ENCODE measurements at places on chromosomes 1 and 21.

DNA sequence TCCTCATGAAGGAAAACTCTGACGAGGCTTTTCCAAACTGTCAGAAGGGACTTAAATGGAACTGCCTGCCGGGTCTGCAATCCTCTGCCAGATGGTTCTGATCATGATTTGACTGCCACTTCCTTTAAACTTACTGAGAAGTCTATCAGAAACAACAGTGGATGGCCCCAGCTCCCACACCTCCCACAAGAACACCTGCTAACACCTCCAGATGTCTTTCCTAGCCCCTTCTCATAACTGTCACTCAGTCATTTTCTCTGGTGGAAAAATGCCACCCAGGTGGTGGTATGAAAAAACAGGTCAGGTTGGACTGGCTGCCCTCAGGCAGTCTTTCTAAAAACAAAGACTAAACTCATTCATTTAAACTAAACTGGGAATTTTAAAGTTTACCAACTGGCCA, 66.7 kb upstream of the ABCD3 start:
- no peak for DNase-seq

- peak; percentile 80 for DNase-seq
Observed at GRCh38 chr21:16195538-16195910, 465.7 kb downstream of the USP25 start.

GRCh38 chr1:44289530-44289929, 65.5 kb downstream of the ERI3 start:
- no peak for DNase-seq

GRCh38 chr1:7591565-7591964, 179.5 kb upstream of the VAMP3 start:
- no peak for DNase-seq

DNA sequence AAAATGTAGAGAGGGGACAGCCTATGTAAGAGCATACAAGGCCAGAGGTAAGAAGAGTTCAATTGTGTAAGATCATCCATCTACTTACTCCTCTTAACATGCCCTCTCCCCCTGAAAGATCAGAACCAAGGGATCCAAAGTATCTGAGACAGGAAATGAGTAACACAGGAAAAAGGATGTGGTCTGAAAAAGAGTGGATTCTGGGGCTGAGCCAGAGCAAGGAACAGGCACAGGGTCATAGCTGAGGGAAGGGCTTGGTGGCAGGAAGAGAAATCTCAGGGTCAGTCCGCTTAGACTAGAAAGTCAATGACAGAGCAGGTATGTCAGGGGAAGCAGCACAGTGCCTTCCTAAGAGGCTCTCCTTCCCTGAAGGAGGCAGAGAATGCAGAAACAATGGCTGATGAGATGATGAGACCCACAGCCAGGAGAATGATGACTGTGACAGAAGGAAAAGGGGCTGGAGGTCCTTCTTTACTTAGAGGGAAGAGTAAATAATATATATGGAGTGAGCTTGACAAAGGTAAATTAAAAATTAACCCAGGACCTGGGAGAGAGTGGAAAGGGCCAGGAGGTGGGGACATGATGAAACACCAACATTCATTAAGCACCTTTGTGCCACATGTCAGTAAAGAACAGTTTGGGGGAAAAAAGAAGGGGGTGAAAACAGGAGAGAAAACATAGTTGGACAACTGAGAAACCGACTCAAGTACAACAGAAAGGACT, 26.2 kb upstream of the A3GALT2 start:
- no peak for DNase-seq

DNA sequence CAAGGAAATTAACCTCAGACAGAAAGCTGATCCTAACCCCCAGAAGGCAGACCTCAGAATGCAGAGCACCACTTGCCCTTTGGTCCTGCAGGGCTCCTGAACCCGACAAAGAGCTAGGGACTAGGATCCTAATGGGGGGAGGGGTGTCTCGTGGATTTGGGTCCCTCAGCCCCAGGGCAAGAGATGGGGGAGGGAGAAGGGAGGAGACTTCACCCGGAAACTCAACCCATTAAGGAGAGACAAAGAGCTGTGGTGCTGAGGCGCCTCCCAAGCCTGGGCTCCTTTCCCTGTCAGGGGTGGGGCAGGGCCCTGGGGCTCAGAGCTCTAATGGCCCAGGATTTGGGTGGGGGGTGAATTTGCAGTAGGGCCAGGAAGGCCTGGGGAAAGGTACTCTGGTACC, 2.9 kb downstream of the NECTIN4 start:
- DNase-seq, result no peak

- DNase-seq, result no peak
Observed at GRCh38 chr1:55287723-55288122, 72.6 kb upstream of the USP24 start.

DNA sequence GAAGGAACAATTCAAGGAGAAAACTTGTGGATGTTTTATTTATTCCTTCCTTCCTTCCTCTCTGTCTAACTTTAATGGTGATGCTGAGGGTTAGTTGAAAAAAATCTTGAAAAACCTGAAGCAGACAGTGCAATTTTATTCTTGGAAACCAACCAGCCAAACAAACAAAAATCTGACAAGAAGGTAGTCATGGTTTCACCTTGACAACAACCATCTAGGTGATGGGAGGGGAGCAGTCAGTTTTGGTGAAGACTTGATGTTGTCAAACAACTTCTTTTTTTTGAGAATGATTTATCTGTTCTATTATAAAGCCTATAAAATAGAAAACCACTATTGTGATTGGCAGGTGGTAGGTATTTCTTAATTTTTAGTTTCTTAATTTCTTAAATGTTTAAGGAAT, 92.4 kb upstream of the GPR88 start:
- no peak for DNase-seq

DNA sequence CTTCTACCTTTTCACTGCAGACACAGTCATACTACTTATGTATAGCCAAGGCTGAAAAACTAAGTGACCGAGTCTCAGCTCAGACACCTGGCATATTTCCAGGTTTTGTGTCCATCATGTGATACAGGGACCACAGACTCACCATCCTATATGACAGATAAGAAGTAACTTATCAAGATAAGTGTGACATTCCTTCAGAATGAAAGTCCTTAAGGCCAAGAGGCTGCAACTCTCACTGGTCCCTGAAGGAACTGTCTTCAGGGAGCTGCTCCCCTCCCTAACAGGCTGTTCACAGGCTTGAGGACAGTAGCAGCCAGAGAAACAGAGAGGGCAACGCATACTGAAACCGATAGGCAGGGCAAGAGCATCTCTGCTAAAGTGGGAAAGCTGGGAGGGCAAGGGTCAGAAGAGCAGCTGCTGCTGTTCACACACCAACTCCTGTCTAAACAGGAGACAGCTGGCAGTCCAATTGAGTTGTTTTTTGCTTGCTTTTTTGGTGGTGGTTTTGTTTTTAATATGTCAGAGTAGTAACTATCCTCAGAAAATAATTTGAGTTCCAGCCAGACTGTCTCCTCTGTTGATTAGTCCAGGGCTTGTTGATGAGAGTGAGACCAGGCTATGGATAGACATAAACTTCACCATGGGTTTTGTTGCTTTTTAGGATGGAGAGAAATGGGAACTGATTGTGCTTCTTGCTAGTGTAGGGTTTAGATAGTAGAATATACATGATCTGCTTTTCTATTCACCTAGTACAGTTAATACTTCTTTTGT, 67.7 kb downstream of the MACF1 start:
- peak; percentile 62 for DNase-seq

- DNase-seq, result no peak
Observed at GRCh38 chr1:170568197-170568596, 36.2 kb downstream of the GORAB start.

DNA sequence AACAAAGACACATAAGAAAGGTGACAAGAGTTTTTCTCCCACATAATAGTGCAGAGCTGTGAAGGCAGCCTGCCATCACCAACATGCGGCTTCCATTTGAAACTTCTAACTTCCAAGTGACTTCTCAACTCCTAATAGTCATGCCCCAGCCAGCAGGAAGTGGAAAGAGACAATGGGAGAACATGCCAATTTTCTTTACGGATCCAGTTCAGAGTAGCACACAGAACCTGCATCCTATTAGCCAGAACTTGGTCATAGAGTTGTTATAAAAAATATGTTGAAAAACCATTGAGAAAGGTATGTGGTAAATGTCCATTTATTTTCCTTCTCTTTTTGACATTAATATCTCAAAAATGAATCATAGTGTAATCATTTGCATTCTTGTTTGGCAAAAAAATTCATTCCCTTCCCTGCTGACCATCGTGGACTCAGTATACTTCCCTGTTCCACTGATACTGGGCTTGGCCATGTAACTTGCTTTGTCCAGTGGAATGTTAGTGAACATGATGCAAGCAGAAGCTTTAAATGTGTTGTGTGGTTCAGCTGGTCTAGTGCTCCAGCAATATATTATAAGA, 197.4 kb downstream of the SEC16B start:
- no peak for DNase-seq

DNA sequence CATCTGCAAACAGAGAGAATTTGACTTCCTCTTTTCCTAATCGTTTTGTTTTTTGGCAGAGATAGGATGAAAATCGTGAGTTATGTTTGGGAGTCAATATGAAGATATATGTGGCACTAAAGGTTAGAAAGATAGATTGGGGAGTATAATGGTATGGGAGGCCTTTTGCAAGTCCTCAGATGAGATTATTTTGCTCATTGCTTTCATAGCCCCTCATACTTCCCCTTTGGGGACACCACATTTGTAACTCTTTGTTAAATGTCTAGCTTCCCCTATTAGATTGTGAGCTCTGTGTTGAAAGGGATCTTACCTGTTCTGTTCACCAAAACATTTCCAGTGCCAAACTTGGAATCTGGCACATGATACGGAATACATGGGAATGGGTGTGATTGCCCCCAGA, 30.2 kb downstream of the RAVER2 start:
- peak; percentile 33 for DNase-seq

DNA sequence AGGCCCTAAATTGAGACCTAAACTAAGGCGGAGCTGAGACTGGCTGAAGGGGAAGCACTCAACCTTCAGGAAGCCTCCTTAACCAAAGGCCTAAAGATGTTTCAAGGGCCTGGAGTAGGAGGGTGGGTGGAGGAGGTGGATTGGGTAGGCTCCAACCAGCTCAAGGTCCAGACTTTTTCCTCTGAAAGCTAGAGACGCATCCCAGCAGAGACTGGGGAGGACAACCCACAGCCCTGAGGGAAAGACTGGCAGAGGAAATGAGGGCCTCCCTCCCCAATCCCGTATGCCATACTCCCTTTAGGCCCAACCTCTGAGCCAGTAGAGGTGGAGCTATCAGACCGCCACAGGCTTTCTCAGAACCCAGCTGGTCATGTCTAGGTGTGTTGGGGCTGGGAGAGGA, 1.1 kb downstream of the ECM1 start:
- no peak for DNase-seq

DNA sequence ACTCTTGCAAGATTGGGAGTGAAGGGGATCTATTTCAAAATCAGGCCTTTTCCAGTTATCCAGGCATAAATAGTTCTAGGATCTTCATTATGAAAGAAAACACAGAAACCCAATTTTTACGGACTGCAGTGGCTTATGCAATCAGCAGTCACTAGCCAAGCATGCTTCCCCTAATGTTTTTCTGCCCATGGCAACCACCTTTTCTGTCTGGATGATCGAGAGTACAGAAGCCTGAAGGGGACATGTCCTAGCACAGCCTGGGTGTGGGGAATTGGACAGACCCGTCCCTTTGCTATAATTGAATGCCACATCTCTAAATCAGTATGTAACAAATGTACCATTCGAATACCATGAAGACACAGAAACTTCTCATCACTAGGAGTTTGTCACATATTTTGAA, 29.8 kb upstream of the NCAM2 start:
- DNase-seq, result peak; percentile 83

GRCh38 chr1:201504179-201504631, 2.7 kb downstream of the CSRP1 start:
- no peak for DNase-seq

- no peak for DNase-seq
Observed at GRCh38 chr21:35119501-35120047, 70.5 kb upstream of the RUNX1 start.

DNA sequence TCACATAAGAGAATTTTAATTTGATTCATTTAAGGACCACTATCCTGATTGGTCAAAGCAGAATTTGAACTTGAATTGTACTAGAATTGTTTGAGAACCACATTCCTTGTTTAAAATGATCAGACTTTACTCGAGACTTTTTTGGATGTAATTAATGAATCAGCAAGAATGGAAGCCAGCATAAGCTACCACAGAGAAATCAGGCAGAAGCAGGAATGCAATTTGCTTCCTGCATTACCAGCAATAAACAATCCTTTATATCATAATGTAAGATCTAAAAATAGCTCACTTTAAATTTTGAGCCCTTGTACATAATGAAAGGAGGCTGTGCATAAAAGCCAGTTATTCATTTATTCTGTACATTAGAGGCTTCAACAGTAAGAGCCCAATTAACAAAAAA, 119.8 kb upstream of the BACE2 start:
- no peak for DNase-seq

DNA sequence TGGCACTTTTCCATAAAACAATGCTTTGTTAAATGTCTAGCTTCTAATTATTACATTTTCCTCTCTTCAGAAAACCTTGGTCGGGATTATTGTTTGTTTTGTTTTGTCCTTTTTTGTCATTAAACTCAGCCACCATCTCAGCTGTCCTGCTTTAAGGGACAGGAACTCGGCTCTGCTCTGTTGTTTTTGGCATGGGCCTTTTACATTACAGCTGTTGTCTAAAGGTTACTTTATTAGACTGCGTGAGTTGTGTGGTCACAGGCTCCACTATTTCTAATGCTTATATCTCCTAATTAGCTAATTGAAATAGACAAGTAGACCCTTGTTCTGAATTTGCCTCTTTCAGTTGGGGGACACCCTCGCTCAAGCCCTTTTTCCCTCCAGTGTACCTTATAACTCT, 1.6 kb downstream of the PALMD start:
- DNase-seq, result no peak

GRCh38 chr1:47785561-47786271, 211.5 kb downstream of the TRABD2B start:
- DNase-seq, result no peak

GRCh38 chr1:156387870-156388173, 18.8 kb downstream of the RHBG start:
- no peak for DNase-seq

- DNase-seq, result no peak
Observed at GRCh38 chr1:8274352-8274751, 43.6 kb upstream of the SLC45A1 start.

GRCh38 chr21:37833301-37833700, 83.0 kb downstream of the KCNJ6 start:
- DNase-seq, result no peak

DNA sequence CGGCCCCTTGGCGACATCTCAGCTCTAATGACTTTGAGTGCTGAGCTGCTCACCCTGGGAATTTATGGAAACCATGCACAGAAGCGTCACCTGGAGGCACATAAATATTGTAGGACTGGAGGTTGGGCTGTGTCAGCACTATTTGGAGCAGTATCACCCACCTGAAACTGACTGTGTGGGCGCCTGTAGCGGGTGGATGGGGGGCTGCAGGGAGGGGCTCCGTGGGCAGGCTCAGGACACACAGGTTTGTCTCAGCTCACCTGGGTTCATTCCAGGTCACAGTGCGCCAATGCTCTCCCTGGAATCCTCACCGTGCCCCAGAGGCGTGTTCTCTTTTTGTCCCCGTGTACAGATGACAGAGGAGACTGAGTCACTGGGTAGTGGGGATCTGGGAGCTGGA, 74.8 kb upstream of the ACTL8 start:
- no peak for DNase-seq

Data from OCI-M1 (cell line).